SJCRH30 (cell line): ENCODE measurements at places on chromosomes 1 and 21. TPM values are rescaled to one million over a fixed set of nuclear protein-coding genes. Genes with fewer than 3 reads are reported as not detected.
A peak's percentile ranks its signal among the peaks of the same experiment; 100 is the strongest.

The NAV1 gene
- total RNA-seq = 63.8 and 68.2 TPM in 2 replicates

The C1orf21 gene
- 5.8 and 7.5 TPM in 2 replicates for total RNA-seq

The ZNF697 gene
- total RNA-seq = 6.2 and 7.6 TPM in 2 replicates

The SPRR2G gene
- total RNA-seq = not detected in 2 replicates

The CAMSAP2 gene
- 18.7 and 23.5 TPM in 2 replicates for total RNA-seq

- peaks cover 17% of the 10 kb centered on the region for H3K4me1 ChIP-seq
- no peak for DNase-seq
- no peak overlapping the region for H3K27ac ChIP-seq
- H3K4me3 ChIP-seq = no peak overlapping the region
Measured at GRCh38 chr1:201827321-201828216, 1.4 kb upstream of the IPO9 start.

DNA sequence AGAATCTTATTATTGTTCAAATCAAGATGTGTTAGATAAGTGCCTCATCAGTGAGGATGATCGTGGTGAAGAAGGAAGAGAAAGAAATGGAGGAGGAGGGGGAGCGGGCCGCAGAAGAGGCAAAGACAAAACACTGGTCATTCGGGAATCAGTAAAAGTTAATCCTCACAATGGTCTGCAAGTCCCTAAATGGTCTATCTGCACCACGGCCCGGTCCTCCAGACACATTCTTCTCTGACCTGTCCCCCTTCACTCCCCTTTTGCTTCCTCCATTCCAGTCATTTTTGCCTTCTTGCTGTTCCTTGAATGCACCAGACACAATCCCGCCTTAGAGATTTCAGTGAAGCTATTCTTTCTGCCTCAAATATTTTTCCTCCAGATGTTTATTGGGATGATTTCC is 240.1 kb upstream of the ADGRL2 start:
- H3K27ac ChIP-seq = no peak overlapping the region
- H3K4me3 ChIP-seq = no peak overlapping the region
- no peaks in the 10 kb centered on the region for H3K27me3 ChIP-seq
- DNase-seq = no peak

DNA sequence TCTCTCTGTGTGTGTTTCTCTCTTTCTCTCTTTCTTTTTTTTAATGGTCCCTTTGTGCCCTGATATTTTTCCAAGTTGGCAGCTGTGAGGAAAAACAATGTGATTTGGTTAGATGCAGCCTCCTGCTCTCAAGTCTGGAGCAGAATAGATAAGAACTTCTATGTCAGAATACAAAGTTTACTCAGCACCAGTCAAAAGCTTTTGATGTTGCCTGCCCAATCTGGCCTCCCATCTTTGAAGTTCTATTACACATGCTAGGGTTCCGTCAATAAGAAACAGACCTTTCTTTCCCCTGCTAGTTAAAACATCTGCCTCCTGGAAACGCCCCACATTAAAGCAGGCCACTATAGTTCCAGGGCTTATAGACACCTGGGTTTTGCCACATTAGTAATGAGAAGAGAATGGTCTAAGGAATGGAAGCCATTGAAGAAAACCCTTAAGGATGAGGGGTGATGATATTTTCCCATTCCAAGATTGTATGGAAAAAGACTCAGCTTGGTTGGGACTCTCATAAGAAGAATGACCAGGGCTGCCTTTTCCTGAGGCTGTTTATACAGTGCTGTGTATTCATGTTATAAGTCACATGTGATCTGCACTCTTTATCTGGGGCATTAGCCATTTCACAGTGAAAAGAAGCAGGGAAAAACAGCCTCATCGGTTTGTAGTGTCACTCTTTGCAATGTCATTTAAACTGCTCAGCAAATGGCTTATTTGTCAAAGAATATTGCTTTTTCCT is 414.7 kb upstream of the PROX1 start:
- no peaks in the 10 kb centered on the region for H3K27me3 ChIP-seq
- no peak for DNase-seq
- no peaks in the 10 kb centered on the region for H3K36me3 ChIP-seq
- no peak overlapping the region for H3K4me3 ChIP-seq
- H3K27ac ChIP-seq = no peak overlapping the region

The PADI2 gene
- total RNA-seq = 4.3 and 4.6 TPM in 2 replicates

DNA sequence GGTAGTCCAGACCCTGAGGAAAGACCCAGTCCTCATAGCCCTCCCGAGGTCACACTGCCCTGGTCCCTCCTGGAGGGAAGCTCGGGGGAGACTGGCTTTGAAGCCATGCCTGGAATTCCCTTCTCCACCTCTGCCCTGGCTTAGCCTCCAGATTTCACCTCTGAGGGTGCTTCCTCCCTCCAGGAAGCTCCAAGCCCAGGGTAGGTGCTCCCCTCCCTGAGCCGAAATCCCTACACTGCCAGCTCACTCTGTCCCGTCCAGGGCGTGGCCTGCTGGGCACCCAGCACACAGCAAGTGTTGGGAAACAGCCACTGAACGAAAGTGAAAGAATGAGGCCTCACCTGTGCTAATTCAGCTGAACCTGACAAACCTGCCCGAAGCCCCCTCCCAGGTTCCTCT is 6.0 kb upstream of the TNFRSF25 start:
- no peaks in the 10 kb centered on the region for H3K27me3 ChIP-seq
- no peaks in the 10 kb centered on the region for H3K36me3 ChIP-seq
- no peak overlapping the region for H3K4me3 ChIP-seq
- DNase-seq = no peak
- no peaks in the 10 kb centered on the region for H3K4me1 ChIP-seq

- no peak for DNase-seq
- no peaks in the 10 kb centered on the region for H3K36me3 ChIP-seq
- no peaks in the 10 kb centered on the region for H3K27me3 ChIP-seq
- no peak overlapping the region for H3K27ac ChIP-seq
- no peak overlapping the region for H3K4me3 ChIP-seq
Measured at GRCh38 chr1:64955097-64956009, 11.0 kb downstream of the JAK1 start.

GRCh38 chr1:163195728-163196448 is 6.8 kb downstream of the RGS5 start:
- no peak for DNase-seq
- H3K27me3 ChIP-seq = no peaks in the 10 kb centered on the region
- no peak overlapping the region for H3K27ac ChIP-seq
- H3K36me3 ChIP-seq = no peaks in the 10 kb centered on the region

The KCND3 gene
- 3.5 and 5.1 TPM in 2 replicates for total RNA-seq

DNA sequence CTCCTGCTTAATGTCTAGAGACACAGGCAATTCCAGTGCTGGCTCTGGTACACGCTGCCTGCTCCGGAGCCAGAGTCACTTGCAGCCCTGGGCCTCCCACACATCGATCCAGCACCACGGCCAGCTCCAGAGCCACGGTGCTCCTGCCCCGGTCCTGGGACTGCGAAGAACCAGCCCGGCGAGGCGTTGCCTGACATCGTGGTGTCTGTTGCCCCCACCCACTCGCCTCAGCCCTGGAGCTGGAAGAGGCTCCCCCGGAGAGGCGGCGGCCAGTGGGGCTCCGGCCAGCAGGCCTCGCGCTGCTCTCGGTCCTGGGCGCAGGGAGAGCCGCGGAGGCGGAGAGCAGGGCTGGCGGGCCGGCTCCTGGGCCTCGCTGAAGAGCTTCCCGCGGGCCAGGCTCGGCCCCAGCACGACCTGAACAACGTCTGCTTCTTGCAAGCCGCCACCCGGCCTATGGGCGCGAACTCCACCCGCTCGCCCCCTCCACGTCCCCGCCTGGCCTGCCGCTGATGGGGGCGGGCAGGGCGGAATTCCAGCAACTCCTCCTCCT is 364.8 kb downstream of the CEP170 start:
- H3K27me3 ChIP-seq = no peaks in the 10 kb centered on the region
- no peaks in the 10 kb centered on the region for H3K36me3 ChIP-seq
- peak; percentile 13 for DNase-seq

DNA sequence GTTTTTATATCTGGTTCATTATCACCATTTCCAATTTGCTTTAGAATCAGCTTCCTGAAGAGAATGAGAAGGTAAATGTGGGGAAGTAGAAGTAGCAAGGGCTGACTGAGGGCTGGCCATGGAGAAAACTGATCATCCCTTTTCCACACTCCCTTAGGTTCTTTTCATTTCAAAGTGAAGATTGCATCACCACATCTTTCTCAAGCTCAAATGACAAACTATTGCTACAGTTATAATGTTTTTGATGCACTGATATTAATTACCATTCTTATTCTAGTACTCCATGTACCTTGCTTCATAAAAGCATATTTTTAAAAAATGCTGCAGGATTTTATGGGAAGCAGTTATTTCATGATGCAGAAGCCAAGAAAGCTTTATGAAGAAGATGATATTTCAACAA is 7.9 kb upstream of the AK5 start:
- no peak for DNase-seq
- H3K27me3 ChIP-seq = no peaks in the 10 kb centered on the region
- no peak overlapping the region for H3K27ac ChIP-seq
- no peak overlapping the region for H3K4me3 ChIP-seq

DNA sequence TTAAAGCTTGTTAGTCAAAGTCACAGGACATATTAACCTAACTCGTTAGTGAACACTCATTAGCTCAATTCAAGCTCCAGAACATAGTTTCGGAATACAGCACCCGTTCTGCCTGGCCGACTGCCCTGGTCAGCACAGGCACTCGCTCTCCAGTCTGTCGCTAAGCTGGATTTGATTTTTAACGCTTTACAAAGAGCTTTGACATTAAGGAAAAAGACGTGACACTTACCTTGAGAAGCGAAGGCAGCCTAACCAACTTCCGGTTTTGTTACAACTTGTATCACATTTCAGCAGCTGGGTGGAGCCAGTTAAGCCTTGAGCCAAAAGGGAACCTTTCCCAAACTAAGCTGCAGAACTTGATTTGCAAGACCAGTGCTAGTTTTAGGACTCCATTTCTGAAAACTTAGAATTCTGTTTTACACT is at the start of gene FRRS1:
Gene FRRS1 (minus strand): TSS at position 258 of the 423 bp plus-strand sequence. CDS start 17,867 bp downstream, outside the sequence.
- H3K4me3 ChIP-seq = peak within 1 kb of the TSS; percentile 62
- H3K36me3 ChIP-seq = no peaks in the 10 kb centered on the region
- no peaks in the 10 kb centered on the region for H3K27me3 ChIP-seq
- peak; percentile 84 for DNase-seq

- H3K27ac ChIP-seq = no peak overlapping the region
- H3K27me3 ChIP-seq = no peaks in the 10 kb centered on the region
Measured at GRCh38 chr1:101105877-101106276, 80.3 kb upstream of the DPH5 start.

The CD34 gene
- total RNA-seq = 0.36 and 0.43 TPM in 2 replicates

The NBPF11 gene
- 4.7 and 5.7 TPM in 2 replicates for total RNA-seq

The SNX7 gene
- 25.2 and 26.9 TPM in 2 replicates for total RNA-seq

DNA sequence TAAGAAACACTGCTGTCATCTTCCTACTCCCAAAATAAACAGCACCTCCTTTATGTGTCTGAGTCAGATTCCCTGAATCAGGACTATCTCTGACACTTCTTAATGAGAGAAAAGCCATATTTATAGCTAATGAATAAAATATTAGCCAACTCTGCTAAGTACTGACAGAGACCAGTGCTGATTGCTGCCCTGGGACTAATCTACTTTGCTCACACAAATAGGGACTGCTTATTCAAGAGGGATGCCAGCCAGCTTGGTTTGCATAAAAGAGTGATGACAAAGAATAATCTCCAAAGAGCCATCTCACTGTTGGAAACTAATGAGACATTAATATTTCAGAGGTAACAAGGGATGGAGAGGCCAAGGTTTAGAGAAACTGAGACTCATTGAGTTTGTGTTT is 36.4 kb downstream of the FYB2 start:
- no peak overlapping the region for H3K27ac ChIP-seq
- no peaks in the 10 kb centered on the region for H3K27me3 ChIP-seq
- no peaks in the 10 kb centered on the region for H3K36me3 ChIP-seq
- DNase-seq = no peak
- H3K4me3 ChIP-seq = no peak overlapping the region

DNA sequence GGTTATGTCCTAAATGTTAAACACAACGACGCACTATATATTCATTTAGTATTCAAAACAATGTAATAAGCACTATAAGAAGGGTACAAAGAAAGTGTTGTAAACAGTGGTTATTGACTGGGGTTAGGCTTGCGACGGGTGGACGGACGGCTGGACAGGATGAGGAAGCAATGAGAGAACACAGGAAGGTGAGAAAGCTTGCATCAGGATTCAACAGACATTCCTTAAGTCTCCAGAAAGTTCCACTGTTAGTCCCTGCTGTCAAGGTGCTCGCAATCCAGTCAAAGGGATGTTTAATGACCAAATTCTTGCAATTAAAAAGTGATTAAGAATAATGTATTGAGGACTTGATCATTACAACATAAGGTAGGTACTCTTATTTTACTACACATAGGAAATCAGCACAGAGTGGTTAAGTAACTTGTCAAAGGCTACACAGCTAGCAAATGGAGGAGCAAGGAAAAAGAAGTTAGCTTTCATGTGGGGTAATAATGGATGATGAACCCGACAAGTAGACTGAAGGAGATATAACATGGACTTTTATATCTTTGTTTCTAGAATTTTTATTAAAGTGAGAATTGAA is 994 bp upstream of the ACBD6 start:
- peak; percentile 35 for DNase-seq
- H3K4me3 ChIP-seq = peak overlapping the region; percentile 76
- no peaks in the 10 kb centered on the region; the same call in 1 of the 2 replicates for H3K4me1 ChIP-seq
- H3K27me3 ChIP-seq = no peaks in the 10 kb centered on the region
- H3K27ac ChIP-seq = peak overlapping the region; percentile 83; the same call in 1 of the 2 replicates

The SOAT1 gene
- total RNA-seq = 26.7 and 28.7 TPM in 2 replicates

GRCh38 chr1:220139966-220140365 is 46.0 kb downstream of the IARS2 start:
- no peak overlapping the region for H3K27ac ChIP-seq
- H3K27me3 ChIP-seq = no peaks in the 10 kb centered on the region
- no peak overlapping the region for H3K4me3 ChIP-seq
- no peaks in the 10 kb centered on the region for H3K4me1 ChIP-seq
- peaks cover 63% of the 10 kb centered on the region for H3K36me3 ChIP-seq

DNA sequence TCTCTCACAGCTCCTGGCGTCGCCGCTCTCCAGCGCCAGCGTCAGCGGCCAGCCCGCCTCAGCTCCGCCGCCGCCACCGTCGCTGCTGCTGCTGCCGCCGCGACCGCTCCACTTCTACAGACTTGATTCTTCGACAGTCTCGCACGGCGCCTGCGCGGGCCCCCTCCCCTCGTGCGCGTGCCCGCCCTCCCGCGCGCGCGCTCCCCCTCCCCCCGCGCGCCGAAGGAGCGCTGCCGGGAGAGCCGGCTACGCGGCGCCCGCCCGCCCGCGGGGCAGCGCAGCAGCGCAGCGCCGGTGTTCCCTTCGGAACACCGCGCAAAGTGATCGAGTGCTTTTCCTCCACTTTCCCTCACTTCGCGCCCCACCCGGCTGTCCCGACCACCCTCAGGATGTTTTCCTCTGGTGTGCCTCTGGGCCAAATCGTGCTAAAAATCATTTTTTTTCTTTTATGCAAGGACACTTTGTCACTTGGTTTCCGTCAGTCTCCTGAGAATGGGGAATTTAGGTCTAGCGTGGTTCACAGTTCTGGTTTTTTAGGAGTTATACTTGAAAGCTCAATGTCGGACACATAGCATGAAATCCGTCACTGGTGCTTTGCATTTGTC is at the start of gene IRF2BP2:
Gene IRF2BP2 (minus strand): TSS at position 118 of the 605 bp plus-strand sequence. CDS start 684 bp downstream, outside the sequence.
- no peaks in the 10 kb centered on the region for H3K27me3 ChIP-seq
- peaks cover 29% of the 10 kb centered on the region for H3K36me3 ChIP-seq
- H3K4me3 ChIP-seq = peak within 1 kb of the TSS; percentile 79
- peak within 1 kb of the TSS; percentile 95 for H3K27ac ChIP-seq
- DNase-seq = peak; percentile 78

The PGLYRP4 gene
- total RNA-seq = not detected in 2 replicates

The NKAIN1 gene
- 20.2 and 20.9 TPM in 2 replicates for total RNA-seq

GRCh38 chr21:20882462-20883407 is 115.5 kb upstream of the NCAM2 start:
- no peaks in the 10 kb centered on the region for H3K27me3 ChIP-seq
- no peak overlapping the region for H3K27ac ChIP-seq
- no peak overlapping the region for H3K4me3 ChIP-seq
- H3K36me3 ChIP-seq = no peaks in the 10 kb centered on the region
- no peaks in the 10 kb centered on the region for H3K4me1 ChIP-seq
